ENCODE measurements at places on chromosomes 11 and 22. TPM values are rescaled to one million over a fixed set of nuclear protein-coding genes. Genes with fewer than 3 reads are reported as not detected.

- peaks cover 87% of the 10 kb centered on the region for H3K4me1 ChIP-seq
- DNase-seq, result no peak
- H3K27me3 ChIP-seq, result no peaks in the 10 kb centered on the region
- H3K4me3 ChIP-seq, result peak overlapping the region; percentile 39
- H3K36me3 ChIP-seq, result no peaks in the 10 kb centered on the region
- peak overlapping the region; percentile 82 for H3K27ac ChIP-seq
Observed at GRCh38 chr22:17436382-17436980, 67.2 kb downstream of the CECR2 start.

- DNase-seq, result no peak
- no peak overlapping the region for H3K27ac ChIP-seq
Observed at GRCh38 chr11:117814204-117814765, 10.3 kb downstream of the FXYD2 start.

- H3K27ac ChIP-seq, result no peak overlapping the region
- DNase-seq, result peak; percentile 64
- H3K27me3 ChIP-seq, result no peaks in the 10 kb centered on the region
- no peaks in the 10 kb centered on the region for H3K36me3 ChIP-seq
Observed at GRCh38 chr11:75547617-75548058, 14.4 kb upstream of the SERPINH1 start.

DNA sequence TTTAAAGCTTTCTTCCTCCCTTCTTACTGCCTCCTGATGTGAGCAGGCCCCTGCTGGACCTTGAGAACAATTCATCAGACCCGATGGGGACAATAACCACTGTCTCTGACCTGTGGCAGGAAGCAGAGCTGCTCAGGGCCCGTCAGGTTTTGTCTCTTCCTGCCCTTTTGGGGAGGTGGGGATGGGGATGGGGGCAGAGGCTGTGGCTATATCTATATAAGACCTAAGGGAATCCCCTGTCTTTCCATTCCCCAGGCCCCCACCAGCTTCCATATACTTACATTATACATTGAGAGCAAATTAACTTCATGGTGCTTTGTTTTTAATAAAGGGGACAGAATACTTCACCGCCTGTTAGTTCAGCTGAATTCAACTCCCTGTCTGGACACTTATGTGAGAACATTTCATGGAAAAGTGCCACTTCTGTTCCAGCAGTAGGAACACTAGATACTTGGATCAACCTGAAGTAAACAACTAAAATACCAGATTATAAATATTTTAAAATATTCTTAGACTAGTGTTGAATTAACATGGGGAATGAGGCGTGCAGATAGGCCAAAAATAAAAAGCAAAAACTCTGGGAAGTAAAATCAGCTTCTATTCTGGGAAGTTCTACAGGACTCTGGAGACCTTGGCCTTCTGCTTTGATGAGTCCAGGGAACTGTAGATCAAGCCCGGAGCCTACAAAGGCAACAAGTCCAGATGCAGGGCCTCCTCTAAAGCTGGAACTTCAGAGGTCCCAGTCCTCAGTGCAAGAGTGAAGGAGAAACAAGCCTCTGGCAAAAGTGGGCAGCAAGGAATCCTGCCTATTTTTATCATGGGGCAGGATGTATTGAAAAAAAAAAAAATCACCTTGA is 11.1 kb downstream of the ZP1 start:
- no peak overlapping the region for H3K4me3 ChIP-seq
- H3K36me3 ChIP-seq, result no peaks in the 10 kb centered on the region
- H3K4me1 ChIP-seq, result peaks cover 44% of the 10 kb centered on the region

DNA sequence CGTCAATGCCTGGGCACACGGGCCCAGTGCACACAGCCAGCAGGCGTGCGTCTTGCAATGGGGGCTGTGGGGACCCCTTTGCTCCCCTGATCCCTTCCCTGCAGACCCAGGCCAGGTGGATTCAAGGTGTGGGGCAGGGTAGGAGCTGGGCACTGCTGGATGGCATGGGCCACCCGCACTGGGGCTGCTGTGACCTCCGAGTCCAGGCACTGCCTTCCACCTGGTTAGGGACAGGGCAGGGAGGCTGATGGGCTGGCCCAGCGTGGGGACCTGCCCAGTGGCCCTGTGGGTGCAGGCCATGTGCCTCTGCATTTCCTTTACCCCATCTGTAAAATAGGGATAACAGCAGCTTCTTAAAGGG is 22.9 kb downstream of the KCNQ1 start:
- H3K27ac ChIP-seq, result no peak overlapping the region
- no peak for DNase-seq
- no peaks in the 10 kb centered on the region for H3K27me3 ChIP-seq
- no peaks in the 10 kb centered on the region for H3K4me1 ChIP-seq

DNA sequence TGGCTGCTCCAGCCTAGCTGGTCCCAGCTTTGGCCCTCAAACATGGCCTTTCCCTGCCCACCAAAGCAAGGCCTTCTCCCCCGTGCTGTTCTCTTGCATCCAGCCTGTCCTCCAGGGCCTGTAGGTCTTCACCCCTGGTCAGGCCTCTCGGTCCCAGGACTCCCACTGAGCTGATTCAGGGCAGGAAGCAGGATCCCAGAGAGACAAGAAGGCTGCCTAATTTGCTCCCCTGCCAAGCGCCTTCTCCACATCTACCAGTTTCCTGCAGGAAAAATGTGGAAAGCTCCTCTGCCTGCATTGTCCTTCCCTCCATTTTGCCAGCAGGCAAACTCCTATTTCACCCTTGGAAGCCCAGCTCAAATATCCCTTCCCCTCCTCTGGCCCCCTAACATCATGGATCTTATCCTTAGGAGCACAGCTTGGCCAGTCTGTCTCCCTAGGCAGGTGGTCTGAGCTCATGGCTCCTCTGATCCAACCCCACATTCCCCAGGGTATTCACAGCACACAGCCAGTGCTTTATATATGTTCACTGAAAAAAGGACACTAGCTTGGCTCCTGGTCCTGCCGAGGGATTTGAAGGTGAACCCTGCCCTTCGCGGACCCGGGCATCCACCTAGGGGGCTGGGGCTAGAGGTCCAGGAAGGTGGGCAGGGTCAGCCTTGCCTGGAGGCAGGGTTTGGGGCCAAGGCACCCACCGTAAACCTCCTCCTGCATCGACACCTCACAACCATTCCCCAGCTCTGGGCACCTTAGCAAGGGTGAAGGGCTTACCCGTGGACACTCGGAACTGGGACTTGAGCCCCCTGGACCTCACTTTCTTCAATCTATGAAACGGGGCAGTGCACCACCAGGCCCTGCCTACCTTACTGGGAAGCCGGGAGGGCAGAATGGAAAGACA is 968 bp downstream of the RHBDD3 start:
- peaks cover 45% of the 10 kb centered on the region for H3K4me1 ChIP-seq
- H3K36me3 ChIP-seq, result peaks cover 31% of the 10 kb centered on the region
- peak overlapping the region; percentile 94 for H3K4me3 ChIP-seq
- no peak for DNase-seq

DNA sequence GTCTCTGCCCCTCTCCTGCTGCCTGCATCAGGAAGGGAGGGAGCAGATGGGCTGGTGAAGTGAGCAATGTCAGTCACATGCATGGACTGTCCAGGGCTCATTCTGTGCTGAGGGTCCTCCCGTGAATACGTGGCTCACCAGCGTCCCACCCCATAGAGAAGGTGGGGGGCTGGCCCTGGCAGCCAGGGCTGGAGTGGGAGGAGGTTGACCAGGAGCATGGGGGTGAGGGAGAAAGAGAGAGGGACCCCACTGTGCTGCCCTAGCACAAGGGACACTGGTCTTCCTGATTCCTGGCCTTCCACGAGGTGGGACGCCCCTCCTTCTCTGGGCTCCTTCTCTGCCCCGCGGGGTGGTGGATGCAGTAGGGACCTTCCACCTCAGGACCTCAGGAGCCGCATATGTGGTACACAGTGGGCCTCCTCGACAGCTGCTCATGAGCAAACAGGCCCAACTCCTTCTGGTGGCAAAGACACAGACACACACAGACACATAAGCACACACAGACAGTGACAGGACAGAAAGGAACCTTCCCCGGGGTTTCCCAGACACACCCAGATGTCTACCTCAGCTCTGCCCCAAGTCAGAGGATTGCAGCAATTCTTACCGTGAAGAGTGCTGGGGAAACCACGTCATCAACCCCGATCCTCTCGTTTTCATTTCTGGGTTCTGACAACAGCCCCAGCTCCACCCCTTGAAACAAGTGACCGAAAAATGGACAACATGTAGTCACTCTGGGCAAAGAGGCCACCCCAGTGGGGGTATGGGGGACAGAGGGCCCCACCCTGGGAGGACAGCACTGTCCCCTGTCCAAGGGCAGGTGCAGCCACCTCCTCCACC is 3.6 kb upstream of the APOBEC3A start:
- H3K27ac ChIP-seq, result no peak overlapping the region
- H3K4me3 ChIP-seq, result no peak overlapping the region
- no peak for DNase-seq

DNA sequence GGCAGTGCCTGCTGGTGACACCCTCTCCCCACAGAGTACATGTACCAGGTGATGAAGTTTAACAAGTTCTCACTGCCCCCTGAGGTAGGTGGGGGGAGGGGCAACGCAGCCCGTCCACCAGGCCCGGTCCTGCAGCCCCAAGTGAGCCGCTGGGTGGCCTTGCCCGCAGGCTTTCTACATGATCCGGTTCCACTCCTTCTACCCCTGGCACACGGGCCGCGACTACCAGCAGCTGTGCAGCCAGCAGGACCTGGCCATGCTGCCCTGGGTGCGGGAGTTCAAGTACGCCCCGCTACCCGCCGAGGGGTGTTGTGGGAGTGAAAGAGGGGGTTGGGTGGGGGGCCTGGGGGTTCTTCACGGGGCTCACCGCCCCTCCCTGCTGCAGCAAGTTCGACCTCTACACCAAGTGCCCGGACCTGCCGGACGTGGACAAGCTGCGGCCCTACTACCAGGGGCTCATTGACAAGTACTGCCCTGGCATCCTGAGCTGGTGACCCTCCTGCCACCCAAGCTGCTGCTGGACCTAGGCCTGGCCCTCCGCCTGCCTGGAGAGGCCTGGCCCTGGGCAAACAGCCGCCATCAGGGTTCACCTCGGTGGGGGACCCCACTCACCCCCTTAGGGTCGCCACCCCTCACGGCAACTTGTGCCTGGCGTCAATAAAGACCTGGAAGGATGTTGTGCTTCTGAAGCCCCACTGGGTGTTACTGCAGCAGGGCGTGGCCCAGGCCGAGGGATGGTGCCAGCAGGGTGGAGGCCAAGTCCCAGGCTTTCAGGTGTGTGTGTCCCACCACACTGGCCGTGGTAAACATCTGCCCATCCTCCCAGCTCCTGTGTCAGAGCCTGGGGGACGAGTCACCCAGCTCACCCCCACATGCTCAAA is 2.9 kb downstream of the MIOX start:
- no peaks in the 10 kb centered on the region for H3K4me1 ChIP-seq
- DNase-seq, result no peak
- no peak overlapping the region for H3K4me3 ChIP-seq
- no peak overlapping the region for H3K27ac ChIP-seq
- peaks cover 12% of the 10 kb centered on the region for H3K27me3 ChIP-seq

DNA sequence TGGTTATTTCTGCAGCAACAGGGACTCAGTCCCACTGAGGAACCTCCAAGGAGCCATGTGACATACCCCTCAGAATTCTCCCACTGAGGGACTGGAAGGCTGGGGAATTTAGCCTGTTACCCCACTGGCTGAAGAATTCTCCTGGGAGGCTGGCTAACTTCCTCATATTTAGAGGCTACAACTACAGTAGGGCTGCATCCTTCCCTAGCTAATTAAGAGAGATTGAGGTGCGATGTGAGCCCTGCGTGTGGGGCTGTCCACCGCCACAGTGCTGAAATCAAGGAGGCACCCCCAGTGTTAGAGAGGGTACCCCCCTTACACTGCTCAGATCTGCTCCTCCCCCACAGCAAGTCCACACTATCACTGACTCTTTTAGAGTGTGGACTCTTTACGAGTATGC is 21.1 kb downstream of the EIF3F start:
- no peak for DNase-seq
- H3K27ac ChIP-seq, result no peak overlapping the region
- no peaks in the 10 kb centered on the region for H3K27me3 ChIP-seq
- H3K4me3 ChIP-seq, result no peak overlapping the region
- H3K4me1 ChIP-seq, result no peaks in the 10 kb centered on the region

- no peaks in the 10 kb centered on the region for H3K36me3 ChIP-seq
- peak; percentile 15 for DNase-seq
- no peaks in the 10 kb centered on the region for H3K4me1 ChIP-seq
Observed at GRCh38 chr22:39080052-39080762, 3.1 kb downstream of the APOBEC3G start.

DNA sequence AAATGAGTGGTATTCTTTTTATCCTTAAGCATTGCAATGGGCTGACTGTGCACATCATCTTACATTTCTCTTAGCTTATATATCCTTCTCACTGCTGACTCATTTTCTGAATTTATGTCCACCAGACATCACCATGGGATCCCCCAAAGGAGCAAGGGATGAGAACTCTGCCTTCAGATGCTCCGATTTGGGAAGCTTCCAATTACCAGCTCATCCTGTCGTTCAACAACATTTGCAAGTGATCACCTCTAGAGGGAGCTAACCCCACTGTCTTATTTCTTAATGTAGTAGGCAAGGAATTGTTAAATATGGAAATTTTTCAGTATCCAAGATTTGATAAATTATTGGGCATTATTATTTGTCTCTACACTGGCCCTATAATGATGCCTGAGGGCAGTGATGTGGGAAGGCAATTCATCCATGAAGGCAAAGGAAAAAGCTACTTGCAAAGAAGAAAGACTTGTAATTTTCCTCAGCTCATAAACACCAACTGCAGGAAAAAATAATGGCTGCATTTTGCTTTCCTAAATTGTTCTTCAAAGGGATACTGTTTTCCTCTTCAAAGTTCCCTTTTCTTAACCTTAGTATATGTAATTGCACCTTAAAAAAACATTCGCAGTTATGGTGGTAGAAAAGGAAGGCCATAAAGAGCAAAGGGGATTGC is 102.4 kb upstream of the FSHB start:
- no peak overlapping the region for H3K4me3 ChIP-seq
- no peaks in the 10 kb centered on the region for H3K4me1 ChIP-seq
- H3K36me3 ChIP-seq, result no peaks in the 10 kb centered on the region
- no peak for DNase-seq

- H3K4me3 ChIP-seq, result no peak overlapping the region
- DNase-seq, result no peak
- H3K4me1 ChIP-seq, result no peaks in the 10 kb centered on the region
- H3K27ac ChIP-seq, result no peak overlapping the region
Observed at GRCh38 chr22:26849575-26849974, 192.2 kb downstream of the MIAT start.

GRCh38 chr11:925158-925495 is 543 bp upstream of the AP2A2 start:
- peaks cover 9% of the 10 kb centered on the region for H3K36me3 ChIP-seq
- H3K27me3 ChIP-seq, result no peaks in the 10 kb centered on the region
- H3K4me1 ChIP-seq, result peaks cover 23% of the 10 kb centered on the region
- peak overlapping the region; percentile 86 for H3K27ac ChIP-seq
- DNase-seq, result peak; percentile 68

- no peak overlapping the region for H3K27ac ChIP-seq
- H3K36me3 ChIP-seq, result no peaks in the 10 kb centered on the region
- no peak for DNase-seq
- H3K27me3 ChIP-seq, result no peaks in the 10 kb centered on the region
- peaks cover 23% of the 10 kb centered on the region for H3K4me1 ChIP-seq
Observed at GRCh38 chr11:35909511-35910265, 34.2 kb upstream of the LDLRAD3 start.

The POU2AF3 gene
- polyA plus RNA-seq, result 0.65 TPM

The C11orf42 gene
- not detected for polyA plus RNA-seq

The OPCML gene
- not detected for polyA plus RNA-seq

The CARD10 gene
- 4.1 TPM for polyA plus RNA-seq

The OR5J2 gene
- not detected for polyA plus RNA-seq

The GGTLC3 gene
- not detected for polyA plus RNA-seq
